ENCODE measurements at places on chromosomes 6 and 20.

DNA sequence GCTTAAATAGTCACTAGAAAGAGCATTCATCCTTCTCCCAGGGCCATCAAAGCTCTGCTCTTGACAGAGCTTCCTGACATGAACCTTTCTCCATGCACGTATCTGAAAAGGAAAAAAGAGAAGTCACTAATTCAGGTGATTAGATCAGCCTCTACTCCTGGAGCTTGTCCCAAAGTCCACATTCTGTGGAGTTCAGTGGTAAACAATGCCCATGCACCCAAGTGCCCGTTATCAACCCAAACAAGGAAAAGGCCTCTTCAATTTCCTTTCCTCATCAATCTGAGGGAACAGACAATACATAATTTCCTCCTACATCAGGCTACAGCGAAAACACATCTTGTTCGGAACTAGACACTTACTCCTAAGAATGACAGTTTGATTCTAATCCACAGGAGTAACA lies 129.2 kb upstream of the PCSK2 start:
- no peaks in the 10 kb centered on the region for H3K4me1 ChIP-seq
- H3K27ac ChIP-seq: no peak overlapping the region
- H3K36me3 ChIP-seq: no peaks in the 10 kb centered on the region

- no peak for DNase-seq
- H3K4me3 ChIP-seq: peak overlapping the region; percentile 96
- peaks cover 32% of the 10 kb centered on the region for H3K27me3 ChIP-seq
These were observed 634 bp downstream of the HSF2 start for GRCh38 chr6:122400121-122400450.

GRCh38 chr20:53044296-53044695 lies 72.1 kb downstream of the TSHZ2 start:
- peaks cover 8% of the 10 kb centered on the region for H3K4me1 ChIP-seq
- no peak overlapping the region for H3K27ac ChIP-seq
- DNase-seq: no peak
- H3K36me3 ChIP-seq: no peaks in the 10 kb centered on the region

- no peaks in the 10 kb centered on the region for H3K36me3 ChIP-seq
- peak overlapping the region; percentile 8 for H3K4me3 ChIP-seq
- peak; percentile 80 for DNase-seq
- H3K4me1 ChIP-seq: peaks cover 67% of the 10 kb centered on the region
- H3K27ac ChIP-seq: peak overlapping the region; percentile 97
These were observed 37.6 kb downstream of the ZMYND8 start for GRCh38 chr20:47318586-47319516.

GRCh38 chr20:63745961-63746731 lies 6.6 kb downstream of the SLC2A4RG start:
- no peaks in the 10 kb centered on the region for H3K36me3 ChIP-seq
- DNase-seq: no peak
- no peaks in the 10 kb centered on the region for H3K27me3 ChIP-seq
- no peak overlapping the region for H3K4me3 ChIP-seq

DNA sequence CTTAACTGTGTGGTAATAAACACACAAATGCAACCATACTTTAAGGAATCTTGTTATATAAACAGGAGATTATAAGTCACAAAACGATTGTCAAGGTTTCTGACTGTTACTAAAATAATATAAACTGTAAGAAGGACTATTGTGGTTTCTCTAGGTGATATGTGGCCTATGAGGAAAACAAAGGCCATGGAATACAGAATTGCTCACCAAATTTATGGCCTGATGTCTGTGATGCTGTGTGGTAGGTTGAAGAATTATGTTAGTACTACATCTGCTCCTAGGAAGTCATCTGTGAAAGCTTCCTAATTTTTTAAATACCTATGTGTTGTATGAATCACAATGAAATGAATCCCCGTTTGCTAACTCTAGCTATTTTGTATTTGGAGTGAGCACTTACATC lies 875.4 kb upstream of the MAP3K7 start:
- H3K4me3 ChIP-seq: no peak overlapping the region
- no peak for DNase-seq
- H3K4me1 ChIP-seq: no peaks in the 10 kb centered on the region
- H3K27ac ChIP-seq: no peak overlapping the region
- H3K27me3 ChIP-seq: no peaks in the 10 kb centered on the region

DNA sequence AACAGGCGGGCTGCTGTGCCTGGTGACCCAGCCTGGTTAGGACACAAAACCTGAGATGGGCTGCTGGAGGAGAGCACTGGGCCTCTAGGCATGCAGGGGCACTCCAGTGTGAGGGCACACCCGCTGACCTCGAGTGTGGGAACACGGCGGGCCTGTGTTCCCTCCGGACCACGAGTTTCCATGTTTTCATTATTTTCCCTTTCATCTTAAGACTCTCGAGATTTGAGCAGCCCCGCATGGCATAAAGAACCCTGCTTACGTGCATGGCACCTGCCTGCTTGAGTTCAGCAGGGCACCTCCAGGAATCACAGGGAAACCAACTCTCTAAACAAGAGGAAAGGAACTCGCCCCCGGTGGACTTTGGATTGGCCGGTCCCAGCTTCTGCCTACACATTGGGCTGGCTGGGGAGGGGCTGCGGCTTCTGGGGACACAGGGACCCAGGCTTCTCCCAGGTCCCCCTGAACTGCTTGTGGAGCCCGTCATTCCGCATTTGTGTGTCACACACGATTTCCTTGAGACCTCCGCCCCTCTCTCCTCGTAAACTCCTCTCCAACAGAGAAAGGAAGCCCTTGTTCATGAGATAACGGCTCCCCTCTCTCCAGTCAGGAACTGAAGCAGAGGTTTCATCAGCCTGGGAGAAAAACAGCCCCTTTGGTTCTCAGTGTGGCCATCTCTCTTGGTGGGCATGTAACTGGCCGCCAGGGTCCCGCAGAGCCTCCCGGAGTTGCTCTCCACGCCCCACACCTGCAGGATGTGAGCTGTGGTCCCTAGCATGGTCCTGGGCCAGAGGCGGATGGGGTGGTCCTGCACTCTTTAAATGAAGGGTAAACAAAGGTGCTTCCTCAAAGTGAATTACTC lies 181.8 kb downstream of the TTLL2 start:
- H3K4me3 ChIP-seq: no peak overlapping the region
- H3K36me3 ChIP-seq: no peaks in the 10 kb centered on the region
- H3K4me1 ChIP-seq: peaks cover 11% of the 10 kb centered on the region
- no peaks in the 10 kb centered on the region for H3K27me3 ChIP-seq
- DNase-seq: no peak
- H3K27ac ChIP-seq: no peak overlapping the region

DNA sequence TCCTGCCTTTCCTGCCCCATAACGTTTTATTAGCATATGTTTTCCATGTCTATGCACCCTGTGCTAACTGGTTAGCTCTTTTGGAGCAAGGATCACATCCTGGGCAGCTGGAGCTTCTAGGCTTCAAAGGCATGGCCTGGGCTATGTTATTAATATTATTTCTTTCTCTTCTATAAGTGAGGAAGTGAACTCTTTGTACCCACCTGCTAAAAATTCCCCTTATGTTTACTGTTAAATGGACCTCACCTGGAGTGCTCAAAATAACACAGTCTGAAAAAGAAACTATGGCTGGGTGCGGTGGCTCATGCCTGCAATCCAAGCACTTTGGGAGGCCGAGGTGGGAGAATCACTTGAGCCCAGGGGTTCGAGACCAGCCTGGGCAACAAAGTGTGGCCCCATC lies 97.8 kb downstream of the TNFAIP3 start:
- H3K4me3 ChIP-seq: no peak overlapping the region
- H3K36me3 ChIP-seq: no peaks in the 10 kb centered on the region
- no peak overlapping the region for H3K27ac ChIP-seq
- H3K27me3 ChIP-seq: no peaks in the 10 kb centered on the region

DNA sequence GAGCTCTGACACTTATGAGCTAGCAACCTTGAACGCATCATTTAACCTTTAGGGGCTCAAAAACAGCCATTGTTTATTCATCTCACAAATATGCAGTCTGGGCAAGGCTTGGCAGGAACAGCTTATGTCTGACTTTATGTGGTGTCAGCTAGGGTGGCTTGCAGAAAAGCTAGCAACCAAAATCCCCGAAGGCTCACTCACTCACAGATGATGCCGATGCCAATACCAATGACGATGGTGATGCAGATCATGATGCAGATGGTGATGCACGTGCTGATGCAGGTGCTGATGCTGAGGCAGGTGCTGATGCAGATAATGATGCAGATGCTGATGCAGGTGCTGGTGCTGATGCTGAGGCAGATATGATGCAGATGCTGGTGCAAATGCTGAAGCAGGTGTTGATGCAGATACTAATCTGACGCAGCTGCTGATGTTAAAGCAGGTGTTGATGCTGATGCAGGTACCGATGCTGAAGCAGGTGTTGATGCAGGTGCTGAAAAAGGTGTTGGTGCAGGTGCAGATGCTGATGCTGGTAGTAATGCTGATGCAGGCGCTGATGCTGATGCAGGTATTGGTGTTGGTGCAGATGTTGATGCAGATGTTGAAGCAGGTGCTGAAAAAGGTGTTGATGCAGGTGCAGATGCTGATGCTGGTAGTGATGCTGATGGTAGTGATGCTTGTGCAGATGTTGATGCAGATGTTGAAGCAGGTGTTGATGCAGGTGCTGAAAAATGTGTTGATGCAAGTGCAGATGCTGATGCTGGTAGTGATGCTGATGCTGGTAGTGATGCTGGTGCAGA lies 195.6 kb downstream of the NFATC2 start:
- H3K4me3 ChIP-seq: no peak overlapping the region
- H3K4me1 ChIP-seq: no peaks in the 10 kb centered on the region
- DNase-seq: no peak
- H3K27ac ChIP-seq: no peak overlapping the region
- no peaks in the 10 kb centered on the region for H3K36me3 ChIP-seq
- H3K27me3 ChIP-seq: no peaks in the 10 kb centered on the region

GRCh38 chr6:98470821-98471220 lies 363.6 kb upstream of the POU3F2 start:
- no peak for DNase-seq
- H3K4me1 ChIP-seq: no peaks in the 10 kb centered on the region
- no peaks in the 10 kb centered on the region for H3K36me3 ChIP-seq
- H3K4me3 ChIP-seq: no peak overlapping the region
- no peak overlapping the region for H3K27ac ChIP-seq

GRCh38 chr20:50231854-50232253 lies 41.2 kb downstream of the CEBPB start:
- DNase-seq: no peak
- H3K36me3 ChIP-seq: no peaks in the 10 kb centered on the region
- H3K4me3 ChIP-seq: no peak overlapping the region
- H3K4me1 ChIP-seq: no peaks in the 10 kb centered on the region

DNA sequence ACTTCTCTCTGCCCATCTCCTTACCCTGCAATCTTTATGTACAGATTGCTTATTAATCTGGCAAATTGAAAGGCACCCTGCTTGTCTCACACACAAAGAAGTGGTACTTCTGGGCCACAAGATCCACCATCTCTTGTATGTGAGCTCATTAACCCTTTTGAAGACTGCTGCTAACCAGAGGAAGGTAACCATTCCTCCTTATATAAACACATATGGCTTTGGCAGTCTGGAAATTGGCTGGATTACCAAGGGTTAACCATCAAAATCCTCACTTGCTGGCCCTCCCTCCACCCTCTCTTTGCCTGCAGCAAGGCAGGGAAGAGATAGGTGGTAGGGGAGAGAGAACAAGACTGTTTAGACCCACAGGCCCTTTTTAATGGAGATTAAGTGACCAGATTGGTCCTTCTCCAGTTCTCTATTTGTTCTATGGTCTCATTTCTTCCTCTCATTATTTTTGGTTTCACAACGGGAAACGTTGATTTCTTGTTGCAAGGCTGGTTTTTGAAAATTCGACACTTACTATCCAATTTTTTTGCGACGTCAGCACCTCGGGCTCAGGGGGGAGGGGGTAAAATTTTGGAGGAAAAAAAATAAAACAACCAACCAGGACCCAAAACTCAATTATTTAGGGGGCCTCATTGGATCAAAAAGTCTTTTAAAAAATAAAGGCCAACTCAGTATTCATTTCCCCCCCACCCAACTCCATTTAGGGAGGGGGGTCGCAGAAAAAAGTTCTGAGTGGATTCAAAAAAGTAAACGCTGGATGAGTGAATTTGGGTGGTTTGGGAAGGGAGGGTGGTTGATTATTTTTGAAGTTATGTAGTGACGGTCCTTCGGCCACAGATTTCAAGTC lies 859 bp downstream of the PPP1R10 start:
- peak overlapping the region; percentile 77 for H3K4me3 ChIP-seq
- peaks cover 23% of the 10 kb centered on the region for H3K4me1 ChIP-seq
